ENCODE measurements at places on chromosomes 5 and 9.

GRCh38 chr5:113093558-113093957, 117.0 kb downstream of the DCP2 start:
- no peak for DNase-seq

- no peak for DNase-seq
Observed at GRCh38 chr9:124481115-124481514, 26.1 kb downstream of the NR5A1 start.

DNA sequence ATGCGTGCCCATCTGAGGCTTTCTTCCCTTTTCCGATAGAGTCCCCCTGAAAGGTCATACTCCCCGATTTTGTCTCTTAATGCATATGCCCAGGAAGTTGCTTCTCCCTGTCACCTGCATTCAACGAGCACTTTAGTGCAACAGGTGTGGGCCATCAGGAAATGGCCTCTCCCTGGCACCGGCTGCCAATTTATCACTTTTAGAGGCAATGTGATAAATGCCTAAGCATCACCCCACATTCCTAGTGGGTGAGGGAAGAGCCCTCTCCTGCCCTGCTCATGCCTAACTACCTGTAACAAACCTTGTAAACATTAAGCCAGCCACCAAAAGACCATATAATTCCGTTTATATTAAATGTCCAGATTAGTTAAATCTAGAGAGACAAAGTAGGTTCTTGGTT, 1.1 kb upstream of the SNAPC3 start:
- DNase-seq = no peak

- no peak for DNase-seq
Observed at GRCh38 chr5:158898185-158899177, 201.2 kb downstream of the EBF1 start.

GRCh38 chr5:157912621-157913325, 53.8 kb upstream of the CLINT1 start:
- DNase-seq = peak; percentile 58
